Activated T-cell treated with anti-CD3 and anti-CD28 coated beads, Interleukin-2, amount 50 U/mL, for 24 hours (primary cell): ENCODE measurements at places on chromosomes 7 and 10.
A peak's percentile ranks its signal among the peaks of the same experiment; 100 is the strongest.

GRCh38 chr10:118850418-118851061 is 95.8 kb upstream of the CACUL1 start:
- H3K27me3 ChIP-seq, result peaks cover 3% of the 10 kb centered on the region
- peak; percentile 79 for DNase-seq
- no peak overlapping the region for H3K27ac ChIP-seq
- no peak overlapping the region for H3K4me3 ChIP-seq

DNA sequence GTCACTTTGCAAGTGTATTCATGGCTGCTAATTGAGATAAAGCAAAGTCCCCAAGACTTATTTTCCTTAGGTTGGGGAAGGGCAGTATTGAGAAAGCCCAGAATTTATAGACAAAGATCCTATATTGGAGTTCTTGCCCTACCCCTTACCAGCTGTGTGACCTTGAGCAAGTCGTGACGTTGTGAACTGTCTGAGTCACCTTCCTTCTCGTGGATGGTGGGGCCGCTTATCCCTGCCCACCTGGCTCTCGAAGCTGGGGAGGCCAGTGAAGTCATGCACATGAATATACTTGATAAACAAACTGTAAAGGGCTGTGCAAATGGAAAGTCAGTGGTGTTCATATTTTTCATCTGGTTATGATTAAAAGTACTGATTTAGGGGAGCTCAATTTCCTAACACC is 127.4 kb downstream of the TACC2 start:
- DNase-seq, result no peak
- peaks cover 57% of the 10 kb centered on the region for H3K27me3 ChIP-seq
- no peak overlapping the region for H3K4me3 ChIP-seq
- no peaks in the 10 kb centered on the region for H3K36me3 ChIP-seq
- peaks cover 5% of the 10 kb centered on the region for H3K4me1 ChIP-seq

GRCh38 chr7:93027044-93027443 is 90.7 kb downstream of the SAMD9 start:
- H3K4me1 ChIP-seq, result peaks cover 9% of the 10 kb centered on the region
- peaks cover 31% of the 10 kb centered on the region for H3K27me3 ChIP-seq
- H3K27ac ChIP-seq, result no peak overlapping the region
- H3K4me3 ChIP-seq, result no peak overlapping the region
- no peak for DNase-seq

DNA sequence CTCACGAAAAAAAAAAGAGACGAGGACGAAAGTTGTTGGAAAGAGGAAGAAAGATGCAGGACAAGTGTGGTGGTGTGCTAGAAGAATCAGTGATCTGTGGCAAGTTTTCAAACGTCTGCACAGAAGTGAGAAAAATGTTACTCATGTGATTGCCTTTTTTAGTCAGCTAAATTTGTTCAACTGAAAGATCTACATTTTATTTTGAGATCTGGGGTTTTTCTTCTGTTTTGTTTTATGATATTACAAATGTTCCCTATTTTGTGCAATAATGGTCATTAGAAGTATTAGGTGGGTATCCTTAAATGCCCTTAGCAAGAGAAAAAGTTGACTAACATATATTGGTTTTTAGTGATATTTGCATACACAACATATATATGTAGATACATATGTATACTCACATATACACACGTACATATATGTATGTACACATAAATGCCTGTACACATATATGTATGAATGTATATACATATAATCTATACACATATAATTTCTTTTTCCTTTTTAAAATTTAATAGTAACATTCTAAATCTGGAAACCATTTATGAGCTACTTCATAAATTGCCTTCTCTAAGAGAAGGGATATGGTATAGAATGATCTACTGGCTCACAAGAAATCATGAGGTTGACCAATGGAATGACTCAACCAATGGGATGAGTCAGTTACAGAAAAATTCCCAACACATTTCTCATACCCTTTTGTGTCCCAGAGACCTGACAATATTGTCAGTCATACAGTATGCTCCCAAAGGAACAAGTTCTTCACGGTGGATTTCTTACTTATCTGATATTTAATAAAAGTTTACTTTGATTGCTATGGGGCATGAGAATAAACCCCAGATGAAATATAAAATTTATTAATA is 38.4 kb downstream of the SLC39A12 start:
- H3K36me3 ChIP-seq, result no peaks in the 10 kb centered on the region
- no peak overlapping the region for H3K27ac ChIP-seq
- H3K4me1 ChIP-seq, result no peaks in the 10 kb centered on the region
- no peak for DNase-seq
- H3K4me3 ChIP-seq, result no peak overlapping the region

DNA sequence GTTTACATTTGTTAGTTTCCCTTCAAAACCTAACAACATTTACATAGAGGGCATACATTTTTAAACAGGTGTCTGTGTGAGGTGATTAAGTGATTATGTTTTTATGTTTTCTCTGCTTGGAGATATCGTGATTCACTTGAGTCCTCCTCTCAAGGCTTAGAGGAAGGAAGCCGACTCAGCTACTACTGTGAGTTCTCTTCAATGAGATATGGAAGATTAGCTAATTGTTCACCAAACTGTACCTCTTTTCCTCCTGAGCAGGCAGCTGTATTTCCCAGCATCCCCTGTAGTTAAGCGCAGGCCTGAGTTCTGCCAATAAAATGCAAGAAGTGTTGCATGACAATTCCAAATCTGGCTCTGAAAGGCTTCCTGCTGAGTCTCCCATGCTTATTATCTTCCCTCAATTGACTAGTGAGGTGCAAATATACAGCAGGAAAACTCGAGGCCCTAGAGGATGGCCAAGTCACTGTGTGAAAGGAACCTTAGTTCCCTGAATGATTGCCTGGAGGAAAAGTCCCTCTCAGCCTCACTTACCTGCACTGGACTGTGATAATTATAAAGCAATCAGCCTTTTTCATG is 528.7 kb downstream of the GRM8 start:
- no peaks in the 10 kb centered on the region for H3K36me3 ChIP-seq
- H3K4me3 ChIP-seq, result no peak overlapping the region
- no peak overlapping the region for H3K27ac ChIP-seq
- DNase-seq, result no peak
- H3K4me1 ChIP-seq, result peaks cover 3% of the 10 kb centered on the region

DNA sequence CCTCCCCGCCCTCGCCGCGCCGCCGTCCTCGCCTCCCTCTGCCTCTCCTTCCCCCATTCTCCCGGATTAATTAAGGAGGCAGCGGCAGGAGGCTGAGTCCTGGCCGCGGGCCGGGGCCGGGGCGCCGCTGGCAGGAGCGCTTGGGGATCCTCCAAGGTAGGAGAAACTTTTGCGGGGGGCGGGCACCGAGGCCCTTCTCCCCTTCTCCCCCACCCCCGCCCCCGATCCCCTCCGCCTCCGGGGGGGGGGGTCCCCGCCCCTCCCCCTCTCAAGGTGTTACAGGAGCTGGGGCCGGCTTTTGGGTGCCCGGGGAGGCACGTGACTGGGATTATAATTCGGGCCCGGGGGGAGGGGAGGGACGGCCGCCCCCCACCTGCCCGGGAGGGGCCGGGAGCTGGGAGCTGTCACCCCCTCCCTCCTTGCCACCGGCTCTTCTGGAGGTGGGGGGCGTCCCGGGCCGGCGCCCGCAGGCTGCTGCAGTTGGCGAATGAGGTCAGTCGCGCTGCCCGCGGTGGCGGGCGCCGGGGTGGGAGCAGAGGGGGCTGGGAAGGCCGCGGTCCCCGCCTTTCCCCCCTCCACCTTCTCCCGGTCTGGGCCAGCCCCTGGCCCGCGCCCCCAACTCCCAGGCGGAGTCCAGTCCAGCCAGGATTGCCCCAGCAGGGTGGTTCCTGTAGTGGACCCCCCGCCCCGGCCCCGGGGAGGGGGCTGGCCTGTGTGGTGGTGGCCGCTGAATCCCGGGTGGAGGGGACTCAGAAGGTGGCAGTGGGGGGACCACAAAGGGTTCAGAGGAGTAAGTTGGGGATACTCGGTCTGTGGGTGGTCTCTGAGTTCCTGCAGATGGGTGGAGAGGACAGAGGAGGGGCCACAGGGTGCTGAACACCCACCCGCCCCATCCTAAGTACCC is 567 bp downstream of the GTF2IRD1 start:
- no peaks in the 10 kb centered on the region for H3K36me3 ChIP-seq
- H3K4me1 ChIP-seq, result peaks cover 18% of the 10 kb centered on the region
- DNase-seq, result peak; percentile 43
- peak overlapping the region; percentile 22 for H3K27ac ChIP-seq

- no peak overlapping the region for H3K27ac ChIP-seq
- no peaks in the 10 kb centered on the region for H3K36me3 ChIP-seq
- no peaks in the 10 kb centered on the region for H3K4me1 ChIP-seq
- DNase-seq, result no peak
- no peaks in the 10 kb centered on the region for H3K27me3 ChIP-seq
- H3K4me3 ChIP-seq, result no peak overlapping the region
These were observed 513.9 kb upstream of the ZWINT start for GRCh38 chr10:56874950-56875349.

- H3K36me3 ChIP-seq, result no peaks in the 10 kb centered on the region
- DNase-seq, result no peak
- H3K4me1 ChIP-seq, result no peaks in the 10 kb centered on the region
These were observed 46.6 kb upstream of the ADGRA1 start for GRCh38 chr10:133041101-133041500.

GRCh38 chr10:35908451-35908850 is 266.4 kb upstream of the FZD8 start:
- H3K4me3 ChIP-seq, result no peak overlapping the region
- no peaks in the 10 kb centered on the region for H3K27me3 ChIP-seq
- no peaks in the 10 kb centered on the region for H3K36me3 ChIP-seq
- H3K27ac ChIP-seq, result no peak overlapping the region
- DNase-seq, result no peak
- no peaks in the 10 kb centered on the region for H3K4me1 ChIP-seq

DNA sequence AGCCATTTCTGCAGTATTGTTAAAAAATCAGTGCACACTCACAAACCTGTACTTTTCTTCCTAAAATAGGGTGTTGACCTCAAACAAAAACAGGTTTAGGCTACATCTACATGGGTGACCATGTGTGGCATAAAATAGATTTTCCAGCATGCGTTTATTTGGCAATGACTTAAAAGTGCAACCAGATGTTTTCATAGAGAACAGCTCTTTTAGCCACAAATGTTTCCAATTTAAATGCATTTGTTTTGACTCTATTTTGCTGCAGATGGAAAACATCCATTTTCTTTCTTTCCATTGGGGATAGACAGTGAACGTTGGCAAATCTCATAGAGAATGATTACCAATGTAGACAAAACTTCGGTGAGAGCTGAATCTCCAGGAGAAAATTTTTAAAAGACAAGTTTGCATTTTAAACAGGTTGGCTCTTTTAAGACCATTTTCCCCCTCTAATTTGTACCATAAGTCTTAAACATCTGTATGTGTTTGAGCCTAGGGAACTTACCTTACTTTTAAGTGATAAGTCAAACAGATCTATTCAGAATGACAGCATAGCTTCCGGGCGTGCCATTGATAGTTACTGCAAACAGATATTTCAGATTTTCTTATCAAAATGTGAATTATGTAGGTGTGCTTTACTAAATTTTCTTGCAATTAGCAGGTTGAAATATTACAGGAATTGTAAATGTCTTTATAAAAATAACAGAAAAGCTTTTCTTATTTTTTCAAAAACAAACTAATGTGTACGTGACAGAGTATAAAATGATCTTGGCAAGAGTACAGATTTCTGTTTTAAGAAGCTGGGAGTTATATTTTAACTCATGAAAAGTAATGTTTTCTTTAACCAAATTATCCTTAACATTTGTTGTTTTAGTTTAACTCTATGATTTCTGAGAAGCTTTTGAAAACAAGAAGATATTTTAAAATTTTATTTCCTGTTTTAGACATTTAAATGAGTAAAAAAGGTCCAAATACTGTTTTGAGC is 144.9 kb downstream of the HGF start:
- no peak overlapping the region for H3K4me3 ChIP-seq
- H3K27ac ChIP-seq, result no peak overlapping the region
- no peak for DNase-seq
- no peaks in the 10 kb centered on the region for H3K36me3 ChIP-seq

GRCh38 chr7:66379542-66380160 is 174.5 kb downstream of the TPST1 start:
- no peaks in the 10 kb centered on the region for H3K27me3 ChIP-seq
- no peak for DNase-seq
- no peak overlapping the region for H3K4me3 ChIP-seq
- peaks cover 32% of the 10 kb centered on the region for H3K36me3 ChIP-seq
- no peaks in the 10 kb centered on the region for H3K4me1 ChIP-seq
- no peak overlapping the region for H3K27ac ChIP-seq

DNA sequence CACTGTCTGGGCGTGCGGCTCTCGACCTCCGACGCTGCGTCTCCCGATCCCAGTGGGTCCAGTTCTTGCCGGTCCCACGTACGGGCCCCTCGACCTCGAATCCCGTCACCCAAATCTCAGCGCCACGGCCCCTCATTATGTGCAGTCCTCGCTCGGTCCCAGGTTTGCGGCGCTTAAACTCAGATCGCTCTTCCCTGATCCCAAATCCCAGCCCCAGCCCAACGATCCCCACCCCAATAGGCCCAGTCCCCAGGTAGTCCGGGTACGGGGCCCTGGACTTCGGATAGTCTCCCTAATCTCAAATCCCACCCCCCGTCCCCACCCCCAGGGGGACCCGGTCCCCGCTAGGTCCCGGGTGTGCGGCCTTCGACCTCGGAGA is 666 bp downstream of the HNRNPF start:
- H3K4me3 ChIP-seq, result peak overlapping the region; percentile 99
- H3K36me3 ChIP-seq, result peaks cover 58% of the 10 kb centered on the region
- peak overlapping the region; percentile 100 for H3K27ac ChIP-seq
- H3K4me1 ChIP-seq, result peaks cover 31% of the 10 kb centered on the region

DNA sequence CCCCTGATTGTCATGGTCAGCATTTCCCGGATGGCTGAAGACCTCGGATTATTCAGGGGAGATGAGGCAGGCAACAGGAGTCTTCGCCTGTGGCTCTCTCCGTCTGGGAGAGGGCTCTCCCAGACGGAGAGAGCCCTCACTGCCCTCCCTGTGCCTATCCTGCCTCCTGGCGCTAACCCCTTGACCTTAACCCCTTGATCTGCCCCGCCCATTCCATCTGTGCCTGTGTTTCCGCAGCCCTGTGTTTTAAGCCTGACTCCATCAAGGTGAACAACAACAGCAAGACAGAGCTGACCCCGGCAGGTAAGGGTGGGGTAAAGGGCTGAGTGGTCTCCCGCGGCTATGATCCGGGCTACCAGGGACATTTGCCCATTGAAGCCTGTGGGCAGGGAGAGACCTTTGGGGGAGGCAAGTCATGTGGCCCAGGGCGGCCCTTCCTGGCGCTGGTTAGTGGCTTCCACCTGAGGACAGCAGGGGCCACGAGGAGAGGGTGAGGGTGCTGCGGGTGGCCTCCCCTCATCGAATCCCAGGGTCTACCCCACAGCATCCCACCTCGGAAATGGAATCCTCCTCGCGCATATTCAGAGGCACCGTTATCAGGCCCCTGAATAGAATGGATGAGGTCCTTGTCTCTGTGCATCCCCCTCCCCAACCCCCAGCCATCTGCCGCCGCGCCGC is 4.2 kb upstream of the MUC12 start:
- no peak for DNase-seq
- peak overlapping the region; percentile 59 for H3K4me3 ChIP-seq
- H3K27me3 ChIP-seq, result peaks cover 64% of the 10 kb centered on the region
- H3K36me3 ChIP-seq, result no peaks in the 10 kb centered on the region

GRCh38 chr7:154672659-154673415 is 330.1 kb downstream of the PAXIP1 start:
- no peak overlapping the region for H3K4me3 ChIP-seq
- H3K4me1 ChIP-seq, result no peaks in the 10 kb centered on the region
- H3K36me3 ChIP-seq, result no peaks in the 10 kb centered on the region
- no peak overlapping the region for H3K27ac ChIP-seq
